ENCODE measurements at places on chromosomes 7 and 10.

GRCh38 chr10:122352817-122353525 is 21.5 kb upstream of the PLEKHA1 start:
- DNase-seq = no peak

GRCh38 chr10:31479752-31480151 is 160.7 kb downstream of the ZEB1 start:
- DNase-seq = no peak

DNA sequence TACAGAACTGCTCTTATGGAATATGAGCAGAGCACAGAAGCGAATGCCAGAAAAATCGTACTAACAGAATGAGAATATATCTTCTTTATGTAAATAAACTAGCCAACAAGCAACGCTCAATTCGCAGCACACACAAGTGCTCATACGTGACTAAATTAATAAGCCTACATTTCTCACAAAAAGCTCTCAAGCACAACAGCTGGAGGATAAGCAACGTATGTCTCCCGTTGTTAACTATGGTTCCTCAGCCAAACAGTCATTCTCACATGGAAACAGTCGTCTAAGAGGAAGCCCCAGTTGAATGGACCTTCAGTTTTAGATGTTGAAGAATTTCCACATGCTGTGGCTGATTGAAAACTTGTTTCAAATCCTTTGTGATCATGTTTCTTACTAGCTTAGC is 110.4 kb downstream of the PKD1L1 start:
- no peak for DNase-seq

GRCh38 chr10:11434324-11434723 is 177.1 kb downstream of the USP6NL start:
- no peak for DNase-seq

- no peak for DNase-seq
These were observed 75.5 kb upstream of the CAPZA2 start for GRCh38 chr7:116786791-116787443.

- no peak for DNase-seq
These were observed 37.9 kb downstream of the PIP4K2A start for GRCh38 chr10:22676435-22676834.

DNA sequence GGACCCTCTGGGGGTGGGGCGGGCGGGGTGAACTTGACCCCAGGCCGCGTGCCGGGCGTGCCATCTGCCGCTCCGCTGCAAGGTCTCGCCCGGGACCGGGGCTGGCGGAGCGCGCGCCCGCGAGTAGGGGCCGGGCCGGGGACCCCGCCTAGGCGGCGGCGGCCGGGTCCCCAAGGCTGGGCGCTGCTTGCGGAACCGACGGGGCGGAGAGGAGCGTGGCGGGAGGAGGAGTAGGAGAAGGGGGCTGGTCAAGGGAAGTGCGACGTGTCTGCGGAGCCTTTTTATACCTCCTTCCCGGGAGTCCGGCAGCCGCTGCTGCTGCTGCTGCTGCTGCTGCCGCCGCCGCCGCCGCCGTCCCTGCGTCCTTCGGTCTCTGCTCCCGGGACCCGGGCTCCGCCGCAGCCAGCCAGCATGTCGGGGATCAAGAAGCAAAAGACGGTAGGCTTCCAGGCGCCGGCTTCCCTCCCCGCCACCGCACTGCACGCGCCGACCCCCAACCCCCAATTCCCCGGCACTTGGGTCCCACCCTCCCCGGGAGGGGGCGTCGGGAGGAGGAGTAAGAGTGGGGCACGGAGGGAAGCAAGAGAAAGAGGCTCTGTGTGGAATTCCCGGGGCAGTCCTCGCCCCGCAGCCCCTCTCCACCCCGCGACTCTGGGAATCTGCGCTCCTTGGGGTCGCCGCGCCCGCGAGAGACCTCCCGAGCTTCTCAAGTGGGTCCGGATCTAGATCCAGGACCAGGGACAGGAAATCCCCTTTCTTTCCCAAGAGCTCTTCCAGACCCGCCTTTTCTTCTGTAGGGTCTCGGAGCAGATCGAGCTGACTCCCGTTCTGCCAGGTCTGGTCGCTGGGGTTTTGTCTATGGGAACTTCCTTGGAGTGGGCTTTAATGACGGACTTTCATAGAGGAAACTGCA is at the start of gene PAPSS2:
PAPSS2 (plus strand) TSS at position 308 of the 913 bp plus-strand sequence; CDS start at position 412, 104 bp downstream.
- DNase-seq = no peak

- DNase-seq = no peak
These were observed 287.9 kb downstream of the TNS3 start for GRCh38 chr7:47293884-47294555.
